ENCODE measurements at places on chromosomes 13 and 19.

GRCh38 chr13:76512721-76513145, 373.5 kb downstream of the KCTD12 start:
- no peak for DNase-seq

- DNase-seq = no peak
Measured at GRCh38 chr19:47510516-47511127, 4.2 kb downstream of the NAPA start.

GRCh38 chr19:48817585-48818124, 6.8 kb upstream of the BCAT2 start:
- DNase-seq = no peak

DNA sequence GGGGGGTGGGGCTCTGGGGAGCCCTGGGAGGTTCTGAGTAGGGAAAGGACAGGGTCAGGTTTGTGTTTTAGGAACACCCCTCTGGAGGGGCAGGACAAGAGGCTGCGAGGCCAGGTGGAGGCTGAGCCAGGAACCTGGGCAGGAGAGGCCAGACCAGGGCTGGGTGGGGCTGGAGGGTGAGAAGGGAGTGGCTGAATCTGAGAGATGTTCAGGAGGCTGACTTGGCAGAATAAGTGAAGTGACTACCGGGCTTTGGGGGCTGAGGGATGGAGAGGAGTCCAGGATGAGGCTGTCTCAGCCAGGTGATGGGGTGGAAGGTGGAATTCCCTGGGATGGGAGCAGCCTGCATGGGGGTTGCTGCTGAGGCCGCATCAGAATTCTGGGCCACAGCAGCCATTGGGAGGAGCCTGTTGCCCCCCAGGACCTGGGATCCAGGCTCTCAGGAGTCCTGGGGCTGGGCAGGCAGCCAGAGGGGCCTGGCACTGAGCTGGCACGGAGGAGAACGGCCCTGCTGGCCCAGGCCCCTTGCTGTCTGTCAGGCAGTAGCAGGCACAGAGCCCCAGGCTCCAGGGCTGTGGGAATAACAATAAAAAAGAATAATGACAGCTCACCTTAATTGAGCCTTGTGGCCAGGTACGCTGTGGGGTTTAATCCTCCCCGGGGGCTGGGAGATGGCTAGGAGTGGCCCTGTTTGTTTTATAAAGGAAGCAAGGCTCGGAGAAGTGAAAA, 3.3 kb downstream of the PPP5C start:
- no peak for DNase-seq

DNA sequence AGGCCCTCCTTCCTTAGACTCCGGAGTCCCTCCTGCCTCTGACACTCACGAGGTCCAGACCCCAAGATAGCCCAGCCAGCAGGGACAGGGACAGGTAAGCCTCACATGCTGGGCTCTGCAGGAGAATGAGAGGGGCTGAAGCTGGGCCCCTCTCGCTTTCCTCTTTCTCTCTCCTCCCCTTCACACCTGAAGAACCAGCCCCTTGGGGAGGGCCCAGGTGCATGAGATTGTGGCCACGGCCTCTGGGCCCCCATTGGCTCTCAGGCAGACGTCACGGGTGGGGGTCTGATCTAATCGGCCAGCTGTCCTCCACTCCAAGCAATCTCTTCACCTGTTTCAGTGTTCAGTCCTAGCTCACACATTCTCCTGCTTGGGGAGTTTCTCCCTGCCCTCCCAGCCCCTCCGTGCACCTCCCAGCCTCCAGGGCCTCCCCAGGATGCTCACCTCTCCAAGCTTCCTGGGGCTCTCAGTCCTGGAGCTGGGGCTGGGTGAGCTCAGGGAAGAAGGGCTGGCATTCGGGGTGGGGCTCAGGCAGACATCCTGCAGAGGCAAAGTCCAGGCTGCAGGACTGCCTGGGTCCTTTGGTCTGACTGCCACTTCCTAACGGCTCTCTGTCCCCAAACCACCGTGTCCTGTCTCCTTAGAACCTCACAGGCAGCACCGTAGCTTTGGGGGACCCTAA, 2.8 kb downstream of the TMEM150B start:
- no peak for DNase-seq

- no peak for DNase-seq
Measured at GRCh38 chr13:113550453-113550852, 34.1 kb upstream of the TFDP1 start.

- no peak for DNase-seq
Measured at GRCh38 chr13:42834946-42835345, 53.6 kb downstream of the FAM216B start.
